ENCODE measurements at places on chromosomes 4 and X.

DNA sequence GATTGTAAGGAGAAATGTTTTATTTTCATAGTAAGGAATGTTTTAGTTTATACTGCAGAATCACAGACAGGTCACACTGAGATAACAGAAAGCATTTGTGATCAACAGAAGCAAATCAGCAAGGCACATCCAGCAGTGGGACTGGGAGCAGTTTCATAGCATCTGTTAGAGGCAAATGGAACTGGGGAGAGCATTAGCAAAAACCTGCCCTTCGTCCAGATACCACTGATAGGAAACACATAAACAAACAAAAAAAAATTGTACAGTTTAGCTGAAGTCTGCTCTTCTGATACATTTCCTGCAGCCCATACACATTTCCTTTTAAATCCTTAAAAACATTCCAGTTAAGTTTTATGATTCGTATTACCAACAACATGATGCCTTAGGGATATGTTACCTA, 374.3 kb downstream of the PCDH7 start:
- DNase-seq: no peak

GRCh38 chr4:175536852-175537453, 275.1 kb downstream of the GPM6A start:
- DNase-seq: peak; percentile 16

- no peak for DNase-seq
Measured at GRCh38 chr4:163180090-163180489, 13.4 kb upstream of the NAF1 start.

- DNase-seq: no peak
Measured at GRCh38 chrX:42085836-42086235, 162.5 kb upstream of the CASK start.

DNA sequence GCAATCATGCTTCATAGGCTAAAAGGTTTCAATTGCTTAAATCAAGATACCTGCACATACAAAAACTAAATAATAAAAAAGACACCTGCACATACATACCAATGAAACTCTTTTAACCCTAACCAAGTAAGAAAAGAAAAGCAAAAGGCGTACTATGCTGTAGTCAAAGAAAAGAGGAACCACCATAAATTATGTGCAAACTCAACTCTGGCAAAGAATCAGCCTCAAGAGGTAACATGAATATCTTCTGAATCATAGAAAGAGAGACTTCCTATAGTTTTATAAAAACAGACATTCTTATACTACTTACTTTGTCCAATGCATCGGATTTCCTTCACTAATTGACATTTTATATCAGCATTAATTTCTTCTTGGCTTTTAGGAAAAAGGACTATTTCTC, 29.3 kb downstream of the MMGT1 start:
- DNase-seq: no peak

- no peak for DNase-seq
Measured at GRCh38 chrX:72165551-72165950, 16.0 kb upstream of the PIN4 start.

- no peak for DNase-seq
Measured at GRCh38 chr4:159400558-159401225, 297.8 kb downstream of the RAPGEF2 start.

DNA sequence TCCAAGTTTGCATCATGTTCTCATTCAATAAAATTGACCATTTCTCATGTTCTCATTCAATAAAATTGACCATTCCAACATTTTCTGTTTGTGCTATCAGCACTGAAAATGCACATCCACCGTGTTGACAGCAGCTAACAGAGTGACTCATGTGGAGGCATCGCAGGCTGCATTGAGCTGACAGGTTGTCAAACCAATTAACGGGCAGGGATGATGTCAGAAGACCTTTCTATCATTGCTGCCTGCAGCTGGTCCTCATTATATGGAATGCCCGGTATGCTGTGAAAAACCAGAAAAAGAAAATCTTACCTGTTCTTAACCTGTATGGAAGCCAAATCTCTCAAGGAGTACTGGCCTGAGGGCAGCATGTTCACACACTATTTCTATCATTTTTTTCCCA, 202.0 kb downstream of the SMIM20 start:
- no peak for DNase-seq

DNA sequence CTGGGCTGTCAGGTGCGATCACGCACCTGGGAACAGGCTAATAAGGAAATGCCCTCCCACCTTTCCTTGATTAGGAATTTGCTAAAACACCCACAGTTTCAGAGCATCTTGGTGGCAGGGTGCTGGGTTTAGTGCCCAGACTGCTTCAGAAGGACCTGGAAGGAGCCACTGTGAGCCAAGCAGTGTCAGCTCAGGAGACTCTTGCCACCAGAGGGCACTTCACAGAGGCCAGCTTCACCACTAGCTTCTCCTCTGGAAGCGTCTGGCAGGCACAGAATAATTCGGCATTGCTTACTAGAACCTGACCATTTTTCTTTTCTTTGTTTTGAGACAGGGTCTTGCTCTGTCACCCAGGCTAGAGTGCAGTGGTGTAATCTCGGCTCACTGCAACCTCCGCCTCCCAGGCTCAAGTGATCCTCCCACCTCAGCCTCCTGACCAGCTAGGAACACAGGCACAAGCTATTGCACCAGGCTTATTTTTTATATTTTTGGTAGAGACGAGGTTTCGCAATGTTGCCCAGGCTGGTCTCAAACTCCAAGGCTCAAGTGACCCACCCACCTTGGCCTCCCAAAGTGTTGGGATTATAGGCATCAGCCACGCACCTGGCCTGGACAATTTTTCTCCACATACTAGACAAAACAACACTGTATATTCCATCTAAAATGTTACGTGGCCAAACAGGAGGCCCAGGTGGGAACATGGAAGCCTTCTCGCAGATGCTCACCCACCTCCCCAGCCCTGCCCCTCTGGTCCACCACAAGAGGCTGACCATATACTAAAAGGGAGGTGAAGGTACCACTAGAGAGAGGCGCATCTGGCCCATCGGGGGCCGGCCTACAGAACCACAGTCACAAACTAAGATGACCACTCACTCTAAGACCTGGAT, 14.1 kb downstream of the NOP14 start:
- no peak for DNase-seq

DNA sequence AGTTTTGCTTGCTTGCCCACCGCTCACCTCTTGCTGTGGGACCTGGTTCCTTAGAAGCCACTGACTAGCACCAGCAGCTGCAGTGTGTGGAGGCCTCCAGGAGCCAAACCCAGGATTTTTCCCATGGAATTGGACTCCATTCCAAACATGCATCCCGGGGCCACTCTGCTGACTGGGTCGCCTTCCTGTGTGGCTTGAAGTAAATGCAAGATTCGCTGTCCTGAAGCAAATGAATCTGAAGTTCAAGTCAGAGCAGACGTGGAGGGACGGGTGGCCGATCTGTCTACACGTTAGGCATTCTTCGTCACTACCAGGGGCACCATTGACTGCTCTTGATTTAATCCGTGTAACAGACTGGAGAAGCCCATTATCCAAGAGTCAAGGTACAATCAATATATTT, 109.0 kb downstream of the SHOX start:
- DNase-seq: no peak

- no peak for DNase-seq
Measured at GRCh38 chr4:150207871-150208270, 129.6 kb downstream of the DCLK2 start.

DNA sequence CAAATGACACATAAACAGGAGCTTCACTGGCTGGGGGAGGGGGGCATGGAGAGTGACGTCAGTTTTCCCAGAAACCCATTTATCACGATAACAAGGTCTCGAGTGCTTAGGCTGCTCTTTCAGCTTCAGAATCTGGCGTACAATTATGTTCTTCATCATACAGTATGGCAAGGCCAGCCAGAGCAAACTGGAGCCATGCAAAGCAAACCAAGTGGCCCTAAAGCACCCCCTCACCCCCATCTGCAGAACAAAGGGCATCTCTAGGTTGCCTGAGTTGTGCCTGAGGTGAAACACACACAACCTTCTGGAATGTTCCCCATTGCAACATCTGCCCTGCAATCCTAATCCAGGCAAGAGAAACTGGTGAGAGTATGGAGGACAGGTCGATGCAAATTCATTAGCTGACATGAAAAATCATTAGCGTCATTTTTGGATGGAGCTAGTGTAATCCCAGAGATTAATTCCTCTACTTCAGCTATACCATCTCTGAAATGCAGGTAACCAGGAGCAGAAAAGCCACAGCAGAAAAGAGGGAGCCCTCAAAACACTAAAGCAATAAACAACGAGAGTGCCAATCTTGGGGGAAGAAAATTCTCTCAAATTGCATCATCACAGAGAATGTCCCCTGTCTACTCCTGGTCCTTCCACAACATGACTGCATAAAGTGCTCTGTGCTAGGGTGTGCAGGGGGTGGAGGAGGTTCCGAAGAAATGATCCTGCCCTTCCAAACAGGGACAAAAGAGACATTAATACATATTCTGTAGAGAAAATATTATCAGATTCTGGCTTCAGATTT, 1.8 kb downstream of the SEPTIN6 start:
- DNase-seq: no peak

Measured in right renal pelvis (tissue), 4 donors.